Stomach (tissue), 19 donors: ENCODE measurements at places on chromosomes 2 and 18. TPM values are rescaled to one million over a fixed set of nuclear protein-coding genes. Genes with fewer than 3 reads are reported as not detected.
A peak's percentile ranks its signal among the peaks of the same experiment; 100 is the strongest.

DNA sequence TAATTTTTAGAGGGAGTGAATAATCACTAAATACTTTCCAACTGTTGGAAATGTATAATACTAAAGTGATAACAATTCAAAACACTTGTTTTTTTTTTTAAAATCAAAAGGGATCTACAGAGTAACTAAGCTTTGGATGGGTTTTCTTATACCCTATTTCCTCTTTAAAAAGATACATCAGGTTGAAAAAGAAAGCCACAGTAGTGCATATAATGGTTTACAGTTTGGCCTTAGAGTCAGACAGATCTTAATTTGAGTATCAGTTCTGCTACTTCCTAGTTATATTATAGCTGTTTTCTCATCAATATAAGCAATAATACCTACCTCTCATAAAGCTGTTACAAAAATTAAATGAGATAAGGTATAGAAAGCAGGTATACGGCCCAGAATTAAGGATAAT lies 28.5 kb downstream of the PSME4 start:
- DNase-seq: no peak

GRCh38 chr18:50662177-50662576 lies 102.3 kb downstream of the MAPK4 start:
- no peak for DNase-seq

GRCh38 chr2:37318401-37318800 lies 6.2 kb downstream of the PRKD3 start:
- peak; percentile 12 for DNase-seq

GRCh38 chr18:25726298-25726697 lies 364.1 kb downstream of the SS18 start:
- peak; percentile 19 for DNase-seq

DNA sequence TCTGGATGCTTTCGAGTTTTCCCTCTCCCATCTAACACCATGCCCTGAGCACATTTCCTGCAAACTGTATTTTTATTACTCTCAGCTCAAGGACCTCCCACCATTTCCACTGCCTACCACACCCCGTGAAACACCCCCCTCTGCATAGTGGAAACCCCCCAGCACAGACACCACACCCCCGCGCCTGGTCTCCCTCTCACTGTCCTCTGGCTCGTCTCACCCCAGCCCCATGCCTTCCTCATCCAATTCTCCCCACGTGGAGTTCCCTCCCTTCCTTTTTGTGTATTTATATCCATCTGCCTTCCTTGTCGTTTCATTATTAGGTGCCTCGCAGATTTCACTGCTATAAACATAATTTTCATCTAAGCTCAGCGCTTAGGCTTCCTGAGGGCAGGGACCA lies 307.5 kb downstream of the CELF4 start:
- no peak for DNase-seq

DNA sequence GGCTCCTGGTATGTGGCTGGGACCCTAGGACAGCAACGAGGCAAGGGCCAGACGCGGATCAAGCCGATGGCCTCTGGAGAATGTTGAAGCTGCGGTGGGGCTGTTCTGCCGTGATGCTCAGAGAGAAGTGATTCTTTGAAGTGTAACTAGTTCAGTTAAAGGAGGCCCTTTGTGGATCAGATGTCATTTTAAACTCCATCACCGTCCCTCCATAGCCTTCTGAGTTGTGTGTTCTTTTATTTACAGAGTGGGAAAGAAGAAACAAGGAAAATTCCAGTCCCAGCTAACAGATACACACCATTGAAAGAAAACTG lies 403 bp downstream of the PNO1 start:
- no peak for DNase-seq

DNA sequence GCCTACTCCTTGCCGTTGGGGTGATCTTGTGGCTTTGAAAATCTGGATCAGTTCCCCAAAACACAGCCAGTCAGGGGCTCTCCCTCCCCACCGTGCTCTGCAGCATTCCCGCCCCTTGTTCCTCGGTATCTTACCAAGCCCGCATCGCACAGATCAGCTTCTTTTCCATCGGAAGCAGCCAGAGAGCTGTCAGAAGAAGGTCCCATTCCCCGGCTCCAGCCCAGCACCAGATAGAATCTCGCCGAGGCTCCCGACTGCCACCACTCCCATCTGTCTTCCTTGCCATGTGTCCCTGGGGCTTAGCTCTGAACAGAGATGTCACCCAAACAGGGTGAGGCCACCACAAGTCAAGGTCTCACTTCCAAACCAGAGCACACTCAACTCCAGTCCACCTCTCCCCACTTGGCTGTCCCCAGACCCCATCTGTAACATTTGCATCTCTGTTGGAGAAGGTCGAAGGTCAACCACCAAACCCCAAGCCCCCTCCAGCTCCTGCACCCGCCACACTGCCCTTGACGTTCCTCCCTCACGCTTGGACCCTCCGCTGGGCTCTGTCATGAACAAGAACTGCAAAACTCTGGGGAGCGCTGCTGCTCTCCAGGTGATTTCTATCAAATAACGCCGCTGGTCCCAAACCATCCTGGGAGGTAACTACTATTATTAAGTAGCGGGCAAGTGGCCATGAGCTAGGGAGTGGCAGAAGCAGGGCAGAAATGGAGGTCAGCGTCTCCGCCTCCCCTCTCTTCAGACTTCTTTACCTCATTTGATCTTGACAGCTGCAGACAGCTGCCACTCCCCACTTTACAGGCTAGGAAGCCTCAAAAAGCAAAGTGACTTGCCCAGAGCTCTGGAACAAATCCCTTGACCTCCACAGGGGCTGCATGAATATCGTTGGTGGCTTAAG lies 70.0 kb upstream of the TAF1B start:
- no peak for DNase-seq

DNA sequence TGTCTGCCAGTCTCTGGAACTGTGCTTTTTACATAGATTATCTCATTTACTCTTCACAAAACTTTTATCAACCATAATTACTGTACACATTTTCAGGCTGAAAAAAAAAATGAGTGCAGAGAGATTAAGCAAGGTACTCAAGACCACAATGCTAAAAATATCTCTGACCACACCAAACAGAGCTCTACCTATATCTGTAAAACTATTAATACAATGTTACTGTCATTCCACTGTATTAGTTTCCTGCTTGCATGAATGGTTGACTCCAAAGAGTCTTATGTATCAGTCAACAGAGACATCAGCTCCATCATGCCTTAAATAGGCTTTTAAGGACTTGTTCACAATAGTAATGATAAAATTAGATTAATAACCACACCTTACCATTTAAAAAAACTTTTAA lies 134.7 kb upstream of the CCDC150 start:
- no peak for DNase-seq

GRCh38 chr18:24914171-24914525 lies 437.8 kb downstream of the ZNF521 start:
- DNase-seq: peak; percentile 17

DNA sequence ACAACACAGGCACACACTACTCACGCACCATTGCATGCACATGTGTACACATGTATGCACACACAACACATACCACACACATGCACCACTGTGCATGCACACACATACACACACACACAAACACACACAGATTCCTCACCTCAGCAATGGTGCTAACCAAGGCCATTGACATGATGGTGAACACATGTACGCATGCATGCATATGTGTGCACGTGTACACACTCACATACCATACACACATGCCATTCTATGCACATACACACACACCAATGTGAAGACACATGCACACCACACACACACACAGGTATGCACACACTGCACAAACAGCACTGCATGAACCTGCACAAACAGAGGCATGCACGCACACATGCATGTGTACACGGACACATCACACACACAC lies 976.0 kb downstream of the DCDC2C start:
- DNase-seq: no peak

DNA sequence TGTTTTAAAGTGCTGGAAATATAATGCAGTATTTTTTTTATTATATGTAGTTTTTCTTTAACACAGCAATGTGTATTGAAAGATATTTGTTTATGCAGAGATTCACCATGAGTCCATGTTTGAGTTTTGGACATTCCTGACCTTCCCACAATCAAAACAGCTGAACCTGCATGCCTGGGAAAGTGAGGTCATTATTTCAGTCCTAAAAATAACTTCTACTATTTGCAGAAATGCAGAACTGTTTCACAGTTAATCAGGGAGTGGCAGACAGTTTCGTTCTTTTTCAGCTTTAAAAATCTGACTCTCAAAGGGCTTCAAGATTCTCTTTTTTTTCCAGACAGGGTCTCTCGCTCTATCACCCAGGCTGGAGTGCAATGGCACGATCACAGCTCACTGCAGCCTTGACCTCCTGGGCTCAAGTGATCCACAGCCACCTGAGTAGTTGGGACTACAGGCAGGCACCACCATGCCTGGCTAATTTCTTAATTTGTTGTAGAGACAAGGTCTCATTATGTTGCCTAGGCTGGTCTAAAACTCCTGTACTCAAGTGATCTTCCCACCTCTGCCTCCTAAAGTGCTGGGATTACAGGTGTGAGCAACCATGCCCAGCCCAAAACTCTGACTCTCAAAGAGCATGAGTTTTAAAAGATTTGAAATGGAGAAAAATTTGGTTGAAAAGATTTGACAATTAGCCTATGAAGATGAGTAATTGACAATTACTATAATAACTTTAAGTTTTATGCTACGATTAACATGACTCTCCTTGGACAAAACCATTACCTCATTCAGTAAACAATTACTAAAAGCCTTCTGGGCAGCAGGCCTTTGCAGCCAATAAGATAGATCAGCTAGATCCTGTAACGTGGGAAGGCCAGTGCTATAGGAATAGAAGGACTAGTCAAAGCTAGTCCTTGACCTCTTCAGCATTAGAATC lies 5.0 kb upstream of the MYL12B start:
- peak; percentile 49 for DNase-seq

The PLEK gene
- 2.6 TPM for total RNA-seq

The SLC16A14 gene
- total RNA-seq: not detected

The ALK gene
- total RNA-seq: not detected

The CRYGD gene
- not detected for total RNA-seq

The RND3 gene
- 20.9 TPM for total RNA-seq

The HOXD8 gene
- 0.58 TPM for total RNA-seq

The TCF7L1 gene
- not detected for total RNA-seq
